GM19239 (cell line): ENCODE measurements at places on chromosomes 11 and 22.

DNA sequence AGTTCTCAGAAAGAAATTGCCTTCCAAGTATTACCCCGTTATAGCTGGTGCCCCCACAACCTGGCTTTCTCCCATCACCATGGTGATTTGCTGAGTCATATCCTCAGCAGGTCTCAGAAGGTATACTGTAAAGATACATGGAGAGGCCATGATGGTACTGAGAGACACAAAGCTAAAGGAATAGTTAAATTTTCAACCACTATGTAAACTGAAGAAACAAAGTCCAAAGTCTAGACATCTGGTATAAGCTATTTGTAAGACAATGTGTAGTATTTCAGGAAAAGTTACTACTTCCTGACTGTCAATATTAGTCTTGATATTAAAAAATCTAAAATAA lies 377.1 kb downstream of the DCDC1 start:
- DNase-seq: no peak

- DNase-seq: no peak
Observed at GRCh38 chr11:6637871-6638270, 17.7 kb downstream of the DCHS1 start.

GRCh38 chr11:108524422-108524821 lies 26.2 kb upstream of the POGLUT3 start:
- DNase-seq: no peak

- DNase-seq: peak; percentile 46
Observed at GRCh38 chr11:94602430-94603372, 35.5 kb downstream of the PIWIL4 start.

- no peak for DNase-seq
Observed at GRCh38 chr11:94028436-94028835, 7.3 kb downstream of the HEPHL1 start.

- DNase-seq: no peak
Observed at GRCh38 chr22:42202669-42203068, 67.8 kb downstream of the TCF20 start.

- DNase-seq: no peak
Observed at GRCh38 chr22:31646186-31647019, 15.6 kb downstream of the PISD start.

DNA sequence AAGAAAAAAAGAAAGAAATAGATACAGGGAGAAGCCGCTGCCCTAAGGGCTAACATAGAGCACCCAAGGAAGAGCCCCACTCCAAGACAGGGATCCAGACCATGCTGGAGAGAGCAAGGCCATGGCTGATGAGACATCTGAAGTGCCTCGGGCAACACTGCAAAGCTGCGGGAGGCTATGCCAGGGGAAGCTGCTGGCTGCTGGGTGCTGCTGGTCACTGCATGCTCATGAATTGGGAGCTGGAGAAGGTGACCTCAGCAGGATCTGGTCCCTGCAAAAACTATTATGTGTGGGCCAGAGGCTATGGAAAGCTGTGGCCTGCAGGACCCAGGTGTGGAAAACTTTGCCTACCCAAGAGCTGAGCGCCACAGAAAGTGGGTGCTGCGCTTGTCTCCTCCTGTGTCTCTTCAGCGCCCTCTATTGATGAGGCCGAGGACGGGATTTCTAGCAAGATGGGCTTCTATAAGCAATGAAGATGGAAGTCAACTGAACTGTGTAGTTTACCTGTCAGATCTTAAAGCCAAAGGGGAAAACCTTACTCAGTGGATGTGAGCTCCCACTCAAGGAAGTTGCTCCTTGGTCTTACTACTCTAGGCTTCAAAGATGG lies 17.3 kb upstream of the SLC29A2 start:
- DNase-seq: no peak

DNA sequence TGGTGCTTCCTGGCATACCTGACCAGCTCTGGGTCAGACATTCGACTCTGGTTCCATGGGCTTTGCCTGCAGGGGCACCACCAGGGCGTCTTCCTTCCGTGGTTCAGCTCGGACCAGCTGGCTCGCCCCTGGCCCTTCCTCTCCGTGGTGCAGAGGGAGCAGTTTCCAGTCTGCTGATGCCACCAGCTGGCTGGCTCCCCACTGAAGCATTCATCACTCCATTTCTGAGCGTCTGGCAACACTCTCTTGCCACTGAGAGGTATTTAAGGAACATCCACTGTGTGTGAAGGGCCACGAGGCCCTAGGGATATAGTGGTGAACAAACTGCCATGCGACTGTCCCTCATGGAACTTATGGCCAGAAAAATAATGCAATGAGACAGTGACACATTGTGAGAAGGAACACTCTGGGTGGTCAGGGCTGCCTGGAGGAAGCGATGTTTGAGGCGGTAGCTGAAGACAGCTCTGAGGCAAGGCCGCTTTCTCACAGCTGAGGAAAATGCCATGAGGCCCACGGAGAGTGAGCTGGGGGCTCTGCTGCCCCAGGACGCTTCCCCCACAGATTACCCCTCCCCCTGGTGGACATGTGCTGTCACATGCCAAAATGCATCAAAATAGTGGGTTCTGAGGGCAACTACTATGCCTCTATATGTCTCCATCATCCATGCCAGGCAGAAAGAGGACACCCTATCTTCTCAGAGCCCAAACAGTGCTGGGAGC lies 44.9 kb upstream of the ARFGAP3 start:
- no peak for DNase-seq

- DNase-seq: no peak
Observed at GRCh38 chr11:4095509-4096230, 1.1 kb downstream of the RRM1 start.

GRCh38 chr11:134676516-134677287 lies 264.7 kb upstream of the B3GAT1 start:
- DNase-seq: no peak

DNA sequence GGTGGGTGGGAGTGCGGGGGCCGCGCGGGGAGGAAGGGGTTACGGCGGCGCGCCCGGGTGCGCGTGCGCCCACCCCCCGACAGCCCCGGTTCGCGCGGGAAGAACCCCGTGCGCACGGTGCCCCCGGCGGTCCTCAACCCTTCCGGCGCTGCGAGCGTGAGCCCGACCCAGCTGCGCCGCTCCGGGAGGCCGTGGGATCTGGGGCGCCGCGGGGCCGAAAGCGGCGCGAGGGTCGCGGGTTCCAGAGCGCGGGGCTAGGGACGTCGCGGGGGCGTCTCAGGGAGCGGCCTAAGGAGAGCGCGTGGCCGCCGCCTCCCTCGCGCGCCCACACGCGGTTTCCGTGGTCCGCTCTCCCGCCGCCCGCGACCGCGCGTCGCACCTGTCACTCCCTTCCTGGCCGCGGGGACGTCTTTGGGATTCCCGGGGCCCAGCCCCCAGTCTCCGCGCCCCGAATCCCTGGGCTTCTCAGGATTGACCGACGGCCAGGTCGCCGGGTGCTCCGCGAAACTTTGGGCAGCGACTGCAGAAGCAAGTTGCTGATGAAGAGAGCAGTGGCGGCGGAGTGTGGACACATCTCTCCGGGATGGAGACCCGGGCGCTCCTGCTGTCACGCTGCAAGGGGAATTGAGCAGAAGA lies 582 bp downstream of the SREBF2 start:
- DNase-seq: no peak

DNA sequence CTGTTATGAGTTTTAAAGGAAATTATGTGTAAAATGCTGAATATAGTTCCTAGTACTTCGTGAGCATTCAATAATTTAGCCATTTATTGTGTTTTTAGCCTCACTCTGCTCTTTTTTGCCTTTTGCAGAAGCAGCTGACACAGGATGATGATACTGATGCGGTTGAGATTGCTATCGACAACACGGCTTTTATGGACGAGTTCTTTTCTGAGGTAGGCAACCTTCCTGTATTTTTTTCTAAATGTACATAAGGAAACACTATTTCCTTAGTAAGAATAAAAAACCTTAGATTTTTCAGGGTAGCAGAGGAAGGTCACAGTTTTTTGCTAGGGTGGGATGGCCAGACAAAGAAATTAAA lies 17.9 kb downstream of the STX3 start:
- DNase-seq: no peak

DNA sequence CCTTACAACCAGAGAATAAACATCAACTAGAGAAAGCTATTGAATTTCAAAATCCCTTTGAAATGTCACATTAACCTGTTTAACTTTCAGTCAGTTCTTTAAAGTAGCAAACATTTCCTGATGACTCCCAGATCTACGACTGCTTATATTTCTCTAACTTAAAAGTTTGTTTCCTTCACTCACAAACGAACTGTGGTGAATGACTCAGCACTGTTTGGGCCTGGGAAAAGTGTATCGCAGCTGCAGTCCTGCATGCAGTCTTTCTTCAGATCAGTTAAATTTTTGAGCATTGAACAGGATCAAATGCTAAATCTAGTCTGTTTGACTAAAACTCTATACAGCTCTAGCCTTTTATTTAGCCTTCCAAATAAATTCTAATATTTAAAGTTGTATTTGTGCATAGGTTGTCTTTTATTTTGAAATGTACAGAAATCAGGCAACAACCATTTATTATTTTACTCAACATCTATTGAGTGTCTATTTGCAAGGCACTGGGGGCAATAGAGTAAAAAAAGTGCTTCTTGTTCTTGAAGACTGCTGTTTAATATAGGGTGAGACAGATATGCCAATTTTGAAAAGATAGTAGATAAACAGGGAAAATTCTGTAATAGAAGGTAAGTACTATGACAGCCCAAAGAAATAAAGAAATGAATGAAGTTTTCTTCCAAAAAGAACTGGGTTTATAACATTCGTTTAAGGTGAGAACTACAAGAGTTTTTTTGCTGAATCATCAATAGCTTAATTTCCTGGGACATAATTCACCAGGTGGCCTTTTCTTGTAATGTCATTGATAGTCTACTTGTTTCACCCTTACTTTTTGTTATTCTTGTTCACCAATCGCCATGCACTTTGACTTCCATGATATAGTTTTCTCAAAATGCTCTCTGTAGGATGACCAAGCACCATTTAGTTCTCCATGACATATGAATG lies 235.4 kb downstream of the METTL15 start:
- DNase-seq: no peak

- no peak for DNase-seq
Observed at GRCh38 chr11:111749646-111750045, 16.5 kb downstream of the PPP2R1B start.

GRCh38 chr22:47401592-47401898 lies 639.1 kb downstream of the TBC1D22A start:
- DNase-seq: no peak

GRCh38 chr11:17164361-17165246 lies 43.2 kb downstream of the PIK3C2A start:
- no peak for DNase-seq

- no peak for DNase-seq
Observed at GRCh38 chr11:77402218-77402556, 71.7 kb downstream of the PAK1 start.

- DNase-seq: no peak
Observed at GRCh38 chr22:50316114-50317065, 8.9 kb upstream of the PLXNB2 start.

- DNase-seq: no peak
Observed at GRCh38 chr11:61948505-61948904, 1.6 kb upstream of the BEST1 start.

- DNase-seq: no peak
Observed at GRCh38 chr11:58513747-58514367, 6.0 kb upstream of the OR5B21 start.

- no peak for DNase-seq
Observed at GRCh38 chr11:16787035-16787742, 48.7 kb downstream of the C11orf58 start.

- no peak for DNase-seq
Observed at GRCh38 chr11:20373568-20374209, 10.2 kb downstream of the HTATIP2 start.

- DNase-seq: no peak
Observed at GRCh38 chr11:81989093-81989492, 744.6 kb downstream of the FAM181B start.
